ENCODE measurements at places on chromosomes 13 and 19.

- ATAC-seq, result no peak
Observed at GRCh38 chr13:70375718-70376117, 267.5 kb upstream of the KLHL1 start.

- no peak for ATAC-seq
Observed at GRCh38 chr13:80297094-80297493, 43.8 kb downstream of the SPRY2 start.

- ATAC-seq, result no peak
Observed at GRCh38 chr19:6768236-6768785, 1.1 kb upstream of the SH2D3A start.

DNA sequence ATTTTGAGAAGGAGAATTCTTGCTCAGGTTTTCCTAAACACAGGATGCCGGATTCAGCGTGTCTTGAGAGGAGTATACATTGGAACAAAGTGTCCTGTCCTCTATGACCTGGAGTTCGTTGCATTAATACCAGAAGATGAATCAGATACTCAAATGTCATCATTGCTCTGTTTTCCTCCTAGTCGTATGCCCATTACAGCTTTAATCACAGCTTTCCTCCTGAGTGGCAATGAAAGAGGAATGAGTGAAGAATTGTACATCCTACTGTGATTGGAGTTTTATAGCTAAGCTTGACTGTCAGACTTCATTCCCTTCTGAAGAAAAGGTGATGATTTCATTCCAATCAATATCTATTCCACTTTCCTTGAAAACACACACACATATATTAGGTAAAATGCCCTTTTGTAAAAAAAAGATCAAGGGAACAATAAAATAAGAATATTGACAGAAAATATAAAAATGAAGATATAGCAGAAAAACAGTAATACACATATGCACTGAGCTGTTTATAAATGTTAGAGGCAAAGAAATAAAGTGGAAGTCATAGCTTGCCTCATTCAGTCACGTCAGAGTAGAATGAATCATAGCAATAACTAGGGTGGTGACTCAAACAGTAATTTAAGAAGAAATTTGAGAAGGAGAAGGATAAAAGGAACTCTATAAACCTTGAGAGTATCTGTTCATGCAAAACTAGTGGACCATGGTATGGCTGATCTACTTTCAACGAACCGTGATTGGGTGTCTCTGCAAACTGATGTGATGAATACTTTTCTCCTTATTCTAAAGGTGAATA lies 501.5 kb downstream of the SUCLA2 start:
- ATAC-seq, result peak; percentile 20

- ATAC-seq, result peak; percentile 98
Observed at GRCh38 chr19:10502524-10503001, 593 bp downstream of the KEAP1 start.

DNA sequence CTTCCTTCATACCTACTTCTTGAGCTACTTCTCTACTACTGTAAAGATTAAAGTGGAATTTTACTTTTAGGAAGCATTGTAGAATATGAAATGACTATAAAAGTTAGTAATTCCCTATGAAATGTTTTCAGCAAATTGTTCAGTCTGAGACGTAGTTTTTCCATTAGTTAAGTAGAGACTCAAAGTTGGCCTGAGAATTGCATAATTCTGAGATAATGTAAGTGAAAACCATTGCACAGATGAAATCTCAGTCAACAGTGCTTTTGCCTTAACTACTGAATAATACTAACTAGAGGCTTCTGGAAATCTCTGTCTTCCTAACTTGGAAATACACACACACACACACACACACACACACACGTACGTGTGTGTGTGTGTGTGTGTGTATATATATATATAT lies 125.9 kb downstream of the FGF14 start:
- ATAC-seq, result no peak

DNA sequence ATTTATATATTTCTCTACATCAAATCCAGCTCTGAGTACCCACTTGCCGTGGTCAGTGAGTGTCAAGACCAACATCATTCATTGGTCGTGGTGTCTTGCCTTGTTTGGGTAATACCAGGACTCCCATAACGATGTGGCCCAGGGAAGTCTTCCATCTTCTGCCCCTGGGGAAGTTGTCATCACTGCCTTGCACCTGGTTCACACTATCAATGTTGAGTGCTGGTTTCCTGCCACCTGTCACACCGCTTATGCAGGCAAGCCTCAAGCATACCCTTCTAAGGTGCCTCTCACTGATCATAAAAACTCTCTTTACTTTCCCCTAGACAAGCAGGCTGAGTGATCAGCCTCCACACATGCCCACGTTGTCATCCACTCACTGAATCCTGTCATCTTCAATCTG lies 382.4 kb downstream of the KCTD12 start:
- no peak for ATAC-seq
